ENCODE measurements at places on chromosomes 2 and 18.
A peak's percentile ranks its signal among the peaks of the same experiment; 100 is the strongest.

GRCh38 chr2:105712166-105712915 is 32.4 kb upstream of the NCK2 start:
- peak; percentile 58 for DNase-seq

GRCh38 chr2:233802132-233802815 is 24.1 kb downstream of the MROH2A start:
- no peak for DNase-seq

DNA sequence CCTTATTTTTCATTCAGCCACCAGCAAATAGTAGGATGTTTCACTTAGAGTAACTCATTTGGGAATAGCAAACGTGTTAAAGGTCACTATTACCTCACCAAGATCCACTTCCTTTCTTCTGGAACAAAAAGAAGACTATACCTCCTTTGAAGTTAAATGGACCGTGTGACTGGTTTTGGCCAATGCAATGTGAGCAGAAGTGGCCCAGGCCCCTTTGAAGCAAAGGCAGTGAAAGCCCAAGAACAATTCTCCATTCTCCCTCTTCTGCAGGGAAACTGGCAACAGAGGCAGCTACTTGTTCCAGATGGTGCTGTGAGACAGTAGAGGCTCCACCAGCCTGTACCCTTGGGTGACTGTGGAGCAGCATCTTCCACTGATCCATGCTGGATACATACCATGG is 11.3 kb upstream of the MALL start:
- no peak for DNase-seq

DNA sequence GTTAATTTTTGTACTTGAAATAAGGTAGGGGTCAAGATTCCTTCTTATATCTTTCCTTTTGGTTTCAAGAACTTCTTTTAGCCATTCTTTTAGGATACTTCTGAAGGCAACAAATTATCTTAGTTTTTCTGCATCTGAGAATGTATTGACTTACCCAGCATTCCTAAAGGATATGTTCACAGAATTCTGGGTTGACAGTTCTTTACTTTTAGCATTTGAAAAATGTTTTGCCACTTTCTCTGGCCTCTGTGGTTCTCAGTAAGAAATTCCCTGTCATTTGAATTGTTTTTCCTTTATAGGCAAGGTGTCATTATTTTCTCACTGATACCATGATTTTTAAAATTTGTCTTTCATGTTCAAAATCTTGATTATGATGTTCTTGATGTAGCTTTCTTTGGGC is 162.4 kb downstream of the GALNT1 start:
- DNase-seq, result no peak

DNA sequence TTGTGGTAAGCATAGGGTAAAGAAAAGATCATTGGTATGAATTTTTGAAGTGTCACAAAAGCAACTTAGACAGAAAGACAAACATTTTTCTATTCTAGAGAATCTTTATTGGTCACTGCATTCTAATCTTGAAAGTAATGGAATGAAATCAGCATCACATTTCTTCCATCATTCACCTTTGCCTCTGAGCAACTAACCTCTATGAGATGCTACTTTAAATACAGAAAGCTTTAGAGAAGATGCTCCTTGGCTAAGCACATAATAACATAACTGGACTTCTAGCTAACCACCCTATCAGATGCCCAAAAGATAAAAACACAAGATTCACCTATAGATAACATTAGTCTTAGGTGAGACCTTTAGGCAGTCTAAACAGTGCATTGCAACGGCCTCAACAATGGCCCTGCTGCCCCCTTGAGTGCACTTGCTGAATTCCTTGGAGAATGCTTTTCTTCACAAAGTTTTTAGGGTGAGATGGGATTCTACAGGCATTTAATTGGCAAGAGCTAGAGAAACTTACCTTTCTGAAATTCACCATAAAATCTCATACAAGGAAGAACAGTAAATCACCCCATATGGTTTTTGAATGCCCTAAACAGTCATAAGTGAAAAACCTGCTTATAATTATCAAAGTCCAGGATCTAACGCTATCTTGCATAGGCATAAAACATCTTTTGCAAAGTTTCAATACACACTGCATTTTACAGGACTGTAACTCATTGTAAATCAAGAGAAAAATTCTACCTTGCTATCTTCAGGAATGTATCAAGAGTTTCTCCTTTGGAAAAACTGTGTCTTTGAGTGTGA is 791.3 kb upstream of the CHAC2 start:
- DNase-seq, result no peak

- peak; percentile 98 for DNase-seq
Measured at GRCh38 chr18:34709750-34710441, at the start of gene DTNA. DTNA (plus strand) TSS chr18:34710298; CDS start chr18:34755977, 45,679 bp downstream.

DNA sequence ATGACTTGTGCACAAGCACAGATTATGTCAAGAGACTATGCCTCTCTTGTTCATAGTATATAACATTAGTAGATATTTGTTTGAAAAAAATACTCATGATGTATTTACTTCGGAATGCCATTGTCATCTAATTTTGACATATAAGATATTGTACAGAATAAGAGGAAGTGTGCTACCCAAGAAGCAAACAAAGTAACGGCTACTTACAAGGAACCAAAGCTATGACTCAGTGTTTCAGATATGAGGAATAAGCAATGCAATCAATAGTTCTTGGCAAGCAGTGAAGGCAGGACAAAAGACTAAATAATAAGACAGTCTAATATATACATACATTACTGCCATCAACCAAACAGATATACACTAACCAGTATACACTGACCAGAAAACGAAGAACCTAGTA is 256.3 kb downstream of the CCDC178 start:
- no peak for DNase-seq

- peak; percentile 5 for DNase-seq
Measured at GRCh38 chr18:8238507-8238906, 370.7 kb upstream of the RAB12 start.

- DNase-seq, result no peak
Measured at GRCh38 chr2:188845692-188846091, 128.5 kb upstream of the COL3A1 start.

DNA sequence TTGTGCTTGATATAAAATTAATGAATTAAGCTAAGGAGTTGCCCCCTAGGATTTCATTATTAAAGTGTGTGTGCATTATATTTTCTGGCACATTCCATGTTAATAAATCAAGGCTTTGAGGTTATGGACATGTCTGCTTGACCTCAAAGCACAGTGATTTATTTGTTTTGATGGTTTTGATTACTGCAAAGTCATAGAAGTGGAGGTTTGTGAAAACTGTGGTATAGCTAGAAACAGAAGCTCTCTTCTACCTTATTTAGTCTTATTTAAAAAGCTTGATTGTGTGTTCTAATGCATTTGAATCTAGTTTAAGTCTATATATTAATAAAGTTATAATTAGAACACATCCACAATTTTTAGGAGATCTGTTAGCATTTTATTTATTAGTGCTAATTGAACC is 32.2 kb downstream of the DOK6 start:
- DNase-seq, result no peak

Data from AG10803 (cell line).